Activated CD8-positive, alpha-beta memory T cell treated with anti-CD3 and anti-CD28 coated beads for 4 hours (primary cell): ENCODE measurements at places on chromosomes 16 and 17.

DNA sequence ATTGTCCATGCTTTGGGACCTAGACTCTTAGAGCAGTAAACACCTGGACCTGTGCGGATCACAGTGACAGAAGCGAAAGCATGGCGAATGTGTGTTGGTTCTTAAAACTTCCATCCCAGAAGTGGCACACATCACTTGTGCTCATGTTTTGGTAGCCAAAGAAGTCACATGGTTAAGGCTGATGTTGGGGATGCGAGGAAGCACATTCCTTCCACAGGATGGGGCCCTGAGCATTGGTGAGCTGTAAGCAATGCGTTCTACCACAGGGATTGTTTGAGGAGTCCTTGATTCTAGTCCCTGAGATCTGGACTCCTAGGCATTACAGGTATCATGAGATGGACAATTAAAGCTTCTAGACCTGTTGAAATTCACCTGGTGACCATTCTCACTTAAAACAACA, 375.9 kb downstream of the UTP18 start:
- no peak for DNase-seq

DNA sequence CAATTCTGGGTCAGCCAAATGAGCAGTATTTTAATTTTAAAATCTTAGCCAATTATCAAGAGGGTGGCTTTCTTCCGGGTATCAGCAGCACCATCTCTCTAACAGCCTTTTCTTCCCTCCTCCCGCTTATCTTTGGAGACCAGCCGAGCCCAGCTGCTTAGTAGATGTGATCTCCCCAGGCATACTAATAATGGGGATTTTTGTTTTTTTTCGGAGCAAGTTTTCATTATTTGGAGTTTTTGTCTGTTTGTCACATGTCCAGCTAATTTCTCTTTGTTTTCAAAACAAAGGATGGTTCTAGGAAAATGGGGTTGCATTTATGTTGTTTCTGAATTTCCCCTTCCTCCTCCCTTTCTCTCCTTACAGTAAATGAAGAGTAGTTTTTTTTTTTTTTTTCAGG, 170.5 kb upstream of the MPHOSPH6 start:
- DNase-seq: no peak

DNA sequence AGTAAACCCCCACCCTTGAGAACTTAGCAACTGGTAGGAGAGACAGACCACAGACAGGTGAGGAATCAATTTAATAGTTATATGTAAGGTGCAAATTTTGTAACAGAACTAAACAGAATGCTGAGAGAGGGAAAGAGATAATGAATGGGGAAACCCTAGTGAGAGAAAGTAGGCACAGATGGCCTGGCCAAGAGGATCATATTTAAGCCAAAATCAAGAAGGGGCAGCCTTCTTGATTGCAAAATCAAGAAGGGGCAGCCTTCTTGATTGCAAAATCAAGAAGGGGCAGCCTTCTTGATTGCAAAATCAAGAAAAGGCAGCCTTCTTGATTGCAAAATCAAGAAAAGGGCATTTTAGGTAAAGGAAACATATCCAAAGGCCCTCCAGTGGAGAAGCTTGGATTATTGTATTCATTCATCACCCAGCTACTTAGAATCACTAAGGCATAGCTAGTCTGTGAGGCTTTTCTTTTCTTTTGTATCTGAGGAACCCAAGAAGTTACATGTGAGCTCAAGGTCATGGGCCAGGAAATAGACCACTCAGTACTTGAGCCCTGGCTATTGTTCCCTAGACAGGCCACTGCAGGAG, 190.6 kb downstream of the CYLD start:
- no peak for DNase-seq

GRCh38 chr17:20236578-20237227, 227.5 kb downstream of the SPECC1 start:
- no peak for DNase-seq

DNA sequence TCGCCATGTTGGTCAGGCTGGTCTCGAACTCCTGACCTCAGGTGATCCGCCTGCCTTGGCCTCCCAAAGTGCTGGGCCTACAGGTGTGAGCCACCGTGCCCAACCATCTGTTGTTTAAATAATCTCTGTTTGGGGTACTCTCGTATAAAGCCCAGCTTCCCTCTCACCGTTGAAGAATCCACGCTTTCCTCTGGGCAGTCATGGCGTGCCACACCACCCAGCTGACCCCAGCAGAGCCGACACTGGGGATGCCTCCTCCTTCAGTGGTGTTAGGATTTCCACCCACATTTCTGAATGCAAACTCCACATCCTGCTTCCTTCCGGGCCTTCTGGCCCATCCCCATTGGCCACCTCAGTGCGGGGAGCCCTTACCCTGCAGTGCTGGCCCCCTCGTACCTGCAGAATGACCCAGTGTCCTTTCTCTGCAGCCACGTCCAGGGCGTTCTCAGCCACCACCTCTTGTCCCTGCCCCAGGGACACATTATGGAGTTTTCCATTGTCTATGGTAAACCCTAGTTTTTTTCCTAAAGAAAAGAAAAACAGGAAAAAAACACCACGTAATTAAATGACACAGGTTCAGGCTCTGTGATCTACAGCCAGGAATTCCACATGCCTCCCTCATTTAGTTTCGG, 60.4 kb downstream of the PGS1 start:
- DNase-seq: no peak

DNA sequence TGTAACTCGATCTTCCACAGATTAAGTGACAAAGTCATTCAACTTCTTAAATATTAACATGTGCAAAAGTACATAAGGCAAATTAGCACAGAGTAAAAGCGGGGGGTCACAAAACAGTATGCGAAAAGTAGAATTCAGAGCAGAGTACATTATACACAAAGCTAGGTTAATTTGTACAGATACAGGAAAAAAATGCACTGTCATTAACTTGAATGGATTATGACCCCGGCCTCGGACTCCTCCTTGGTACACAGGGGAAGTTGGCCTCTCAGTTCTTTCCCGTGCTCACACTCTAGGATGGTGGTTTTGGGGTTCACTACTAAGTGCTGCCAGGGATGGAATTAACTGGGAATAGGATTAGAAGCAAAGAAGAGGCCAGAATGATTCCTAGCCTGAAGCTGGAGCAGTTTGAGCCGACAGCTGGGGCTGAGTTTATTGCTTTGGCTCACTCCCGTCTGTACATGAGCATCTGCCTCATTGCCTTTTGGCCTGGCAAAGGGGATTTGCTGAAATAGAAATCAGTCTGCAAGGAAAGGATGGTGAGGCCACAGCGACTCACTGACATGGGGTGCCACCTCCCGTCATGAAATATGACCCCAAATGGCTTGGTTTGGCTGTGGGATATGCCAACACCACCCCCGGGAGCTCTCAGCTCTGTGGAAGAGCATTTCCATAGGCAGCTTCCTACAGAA, 23.6 kb downstream of the NTN1 start:
- DNase-seq: no peak

DNA sequence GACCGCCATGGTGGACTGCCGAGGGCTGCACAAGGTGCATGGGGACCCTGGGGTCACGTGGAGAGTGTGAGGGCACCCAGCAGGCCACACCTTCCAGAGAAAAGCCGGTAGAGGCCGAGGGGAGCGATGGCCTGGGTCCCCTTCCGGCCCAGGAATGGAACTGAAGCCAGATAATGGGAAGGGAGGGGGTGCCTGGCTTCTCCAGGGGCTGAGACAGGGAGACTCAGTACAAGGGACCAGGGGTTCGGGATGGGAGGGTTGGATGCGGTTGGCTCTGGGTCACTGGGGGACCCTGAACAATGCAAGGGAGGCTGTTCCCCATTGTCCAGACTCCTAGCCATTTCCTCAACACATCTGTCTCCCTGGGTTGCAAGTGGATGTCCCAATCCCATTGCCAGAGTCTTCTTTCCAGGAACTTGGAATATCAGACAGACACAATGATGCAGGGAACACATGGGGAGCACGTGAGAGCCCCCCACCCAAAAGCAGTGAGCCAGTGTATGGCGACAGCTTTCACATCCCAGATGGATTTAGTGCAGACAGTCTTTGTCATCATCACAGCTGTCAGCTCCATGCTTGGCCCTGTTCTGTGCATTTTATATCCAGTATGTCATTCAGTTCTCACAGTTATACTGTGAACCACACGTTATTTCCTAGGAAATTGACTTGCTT, 23.6 kb upstream of the DNAI2 start:
- no peak for DNase-seq

- DNase-seq: no peak
These were observed 7.3 kb upstream of the DDX52 start for GRCh38 chr17:37650419-37651003.

DNA sequence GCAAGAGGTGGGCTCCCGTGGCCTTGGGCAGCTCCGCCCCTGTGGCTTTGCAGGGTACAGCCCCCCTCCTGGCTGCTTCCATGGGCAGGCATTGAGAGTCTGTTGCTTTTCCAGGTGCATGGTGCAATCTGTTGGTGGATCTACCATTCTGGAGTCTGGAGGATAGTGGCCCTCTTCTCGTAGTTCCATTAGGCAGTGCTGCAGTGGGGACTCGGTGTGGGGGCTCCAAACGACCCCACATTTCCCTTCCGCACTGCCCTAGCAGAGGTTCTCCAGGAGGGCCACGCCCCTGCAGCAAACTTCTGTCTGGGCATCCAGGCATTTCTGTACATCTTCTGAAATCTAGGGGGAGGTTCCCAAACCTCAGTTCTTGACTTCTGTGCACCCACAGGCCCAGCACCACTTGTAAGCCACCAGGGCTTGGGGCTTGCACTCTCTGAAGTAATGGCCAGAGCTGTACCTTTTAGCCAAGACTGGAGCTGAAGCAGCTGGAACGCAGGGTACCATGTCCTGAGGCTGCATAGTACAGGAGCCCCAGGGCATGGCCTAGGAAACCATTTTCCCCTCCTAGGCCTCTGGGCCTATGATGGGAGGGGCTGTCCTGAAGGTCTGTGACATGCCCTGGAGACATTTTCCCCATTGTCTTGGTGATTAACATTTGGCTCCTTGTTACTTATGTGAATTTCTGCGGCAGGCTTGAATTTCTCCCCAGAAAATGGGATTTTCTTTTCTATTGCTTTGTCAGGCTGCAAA, 6.0 kb downstream of the PRKAR1A start:
- no peak for DNase-seq

GRCh38 chr16:11114366-11115164, 141.4 kb downstream of the SOCS1 start:
- DNase-seq: no peak
